Stimulated activated CD8-positive, alpha-beta memory T cell treated with anti-CD3 and anti-CD28 coated beads, Interleukin-7, amount 100 ng/mL, for 48 hours (primary cell): ENCODE measurements at places on chromosomes 3 and 15.

- peak; percentile 49 for DNase-seq
These were observed 386 bp downstream of the SQOR start for GRCh38 chr15:45635191-45635638.

- no peak for DNase-seq
These were observed at the start of gene FBN1 for GRCh38 chr15:48645558-48646330. TSS of gene FBN1 (minus strand) at chr15:48645709. CDS start at chr15:48644769, 940 bp downstream.

DNA sequence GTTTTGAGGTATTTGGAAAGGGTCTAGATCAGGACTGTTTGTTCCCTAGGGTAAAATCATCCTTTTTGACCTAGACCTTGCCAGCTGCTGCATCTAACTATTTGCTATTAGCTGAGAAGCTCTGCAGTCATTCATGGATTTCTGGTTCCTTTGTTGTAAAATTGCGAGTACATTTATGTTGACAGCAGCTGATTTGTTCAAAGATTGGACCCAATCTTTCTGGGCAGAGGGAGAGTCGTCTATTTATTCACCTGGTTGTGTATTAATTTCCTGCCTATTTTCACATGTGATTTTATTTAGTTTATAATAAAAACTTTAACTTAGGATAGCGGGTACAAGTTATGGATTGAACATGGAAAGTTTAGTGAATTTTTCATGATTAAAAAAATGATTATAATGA, 236.3 kb downstream of the CNTN4 start:
- DNase-seq, result no peak

DNA sequence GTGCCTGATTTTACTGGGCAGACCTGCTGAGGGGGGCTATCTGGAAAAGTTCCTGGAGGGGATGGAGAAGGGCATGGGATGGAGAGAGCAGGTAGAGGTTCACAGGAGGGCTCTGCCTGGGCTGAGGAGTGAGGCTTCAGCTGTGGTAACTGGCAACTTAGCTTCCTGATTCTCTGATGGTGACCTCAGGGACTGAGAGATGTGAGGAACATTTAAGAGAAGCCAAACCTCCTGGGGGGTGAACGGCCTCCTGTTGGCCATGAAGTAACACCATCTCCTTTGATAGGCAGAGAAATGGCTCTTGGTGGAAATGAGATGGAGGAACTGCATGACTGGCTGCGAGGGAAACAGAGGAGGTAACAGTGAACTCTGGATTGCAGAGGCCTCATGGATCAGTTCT, 97.3 kb upstream of the ROPN1 start:
- DNase-seq, result no peak

DNA sequence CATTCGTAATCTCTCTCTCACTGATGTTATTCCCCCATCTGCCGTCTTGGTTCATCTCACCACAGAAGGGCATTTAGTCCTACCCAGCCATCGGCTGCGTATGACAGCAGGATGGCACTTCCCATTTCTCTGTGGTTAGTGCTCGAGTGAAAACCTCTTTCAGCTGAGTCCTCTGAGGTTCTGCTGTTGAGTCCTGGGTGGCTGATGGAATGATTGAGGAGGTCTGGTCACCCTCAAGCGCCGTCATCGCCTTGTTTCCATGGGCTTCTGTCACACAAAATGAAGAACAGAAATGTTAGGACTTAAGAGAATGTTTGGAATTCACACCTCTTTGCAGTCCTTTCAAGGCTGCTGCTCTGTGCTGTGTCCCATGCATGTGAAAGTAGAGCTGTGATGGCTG, 9.4 kb upstream of the SACM1L start:
- DNase-seq, result no peak

- DNase-seq, result no peak
These were observed 34.2 kb upstream of the SPTBN5 start for GRCh38 chr15:41928100-41928499.

DNA sequence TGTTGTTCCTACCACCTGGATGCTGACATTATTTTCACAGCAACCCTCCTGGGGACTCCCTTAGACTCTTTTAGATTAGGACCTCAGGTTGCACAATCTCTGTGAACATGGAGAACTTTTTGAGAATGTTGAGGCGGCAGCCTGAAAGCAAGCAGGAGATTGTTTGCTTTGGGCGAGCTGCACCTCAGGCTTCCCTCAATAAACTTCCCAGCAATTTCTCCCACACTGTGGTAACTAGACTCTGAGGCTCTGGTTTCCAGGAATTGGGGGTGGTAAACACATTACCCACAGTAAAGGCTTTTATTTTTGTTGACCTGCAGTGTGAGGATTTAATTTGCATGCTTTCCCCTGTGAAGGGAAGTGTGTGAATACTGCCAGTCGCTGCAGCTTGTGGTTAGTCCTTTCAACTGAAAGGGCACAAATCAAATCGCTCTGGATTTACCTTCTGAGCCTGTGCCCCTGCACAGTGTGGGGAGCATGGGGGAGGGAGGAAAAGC, 35.2 kb upstream of the SIAH2 start:
- DNase-seq, result no peak

DNA sequence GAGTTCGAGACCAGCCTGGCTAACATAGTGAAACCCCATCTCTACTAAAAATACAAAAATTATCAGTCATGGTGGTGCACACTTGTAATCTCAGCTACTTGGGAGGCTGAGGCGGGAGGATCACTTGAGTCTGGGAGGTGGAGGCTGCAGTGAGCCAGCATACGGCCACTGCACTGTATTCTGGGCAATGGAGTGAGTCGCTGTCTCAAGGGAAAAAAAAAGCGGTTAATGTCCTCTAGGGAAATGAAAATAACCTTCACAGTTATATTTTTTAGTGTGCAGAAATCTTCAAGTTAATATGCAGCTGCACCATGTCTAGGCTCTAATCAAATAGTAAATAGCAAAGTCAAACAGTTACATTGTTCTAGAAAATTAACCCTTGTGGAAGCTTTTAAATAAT, 14.8 kb downstream of the CEP19 start:
- no peak for DNase-seq

DNA sequence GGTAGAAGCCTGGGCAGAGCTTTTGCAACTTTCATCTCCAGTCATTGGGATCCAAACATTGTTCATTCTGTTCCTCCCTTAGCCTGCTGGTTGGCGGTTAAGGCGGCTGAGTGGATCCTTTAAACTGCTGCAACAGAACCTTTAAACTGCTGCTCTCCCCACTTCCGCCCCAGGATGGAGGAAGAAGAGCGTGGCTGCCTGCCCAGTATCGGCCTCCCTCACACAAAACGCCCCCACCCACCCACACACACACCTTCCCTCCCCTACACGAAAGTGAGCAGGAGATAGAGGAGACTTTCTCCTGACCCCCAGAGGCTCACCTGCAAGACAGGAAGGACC, 460 bp upstream of the ZMAT3 start:
- peak; percentile 22 for DNase-seq

- DNase-seq, result no peak
These were observed 336.1 kb upstream of the RARB start for GRCh38 chr3:25091934-25092333.
